DMS153 (cell line): ENCODE measurements at places on chromosomes 6 and 20.

DNA sequence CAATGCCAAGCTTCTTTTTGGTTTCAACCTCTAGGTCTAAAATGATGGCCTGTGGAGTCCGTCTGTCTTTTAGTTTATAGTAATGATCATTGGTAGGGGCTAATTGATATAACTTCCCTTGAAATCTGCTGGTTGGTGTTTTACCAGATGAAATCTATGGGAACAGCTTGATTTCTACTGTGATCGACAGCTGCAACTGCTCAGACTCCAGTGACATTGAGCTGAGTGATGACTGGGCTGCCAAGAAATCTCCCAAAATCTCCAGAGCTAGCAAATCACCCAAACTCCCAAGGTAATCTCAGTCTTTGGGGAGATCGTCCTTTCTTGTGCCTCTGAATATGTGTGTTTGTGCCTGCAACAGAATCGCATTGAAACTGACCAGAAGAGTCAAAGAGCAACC, 70.5 kb upstream of the TMEM181 start:
- no peak for DNase-seq

DNA sequence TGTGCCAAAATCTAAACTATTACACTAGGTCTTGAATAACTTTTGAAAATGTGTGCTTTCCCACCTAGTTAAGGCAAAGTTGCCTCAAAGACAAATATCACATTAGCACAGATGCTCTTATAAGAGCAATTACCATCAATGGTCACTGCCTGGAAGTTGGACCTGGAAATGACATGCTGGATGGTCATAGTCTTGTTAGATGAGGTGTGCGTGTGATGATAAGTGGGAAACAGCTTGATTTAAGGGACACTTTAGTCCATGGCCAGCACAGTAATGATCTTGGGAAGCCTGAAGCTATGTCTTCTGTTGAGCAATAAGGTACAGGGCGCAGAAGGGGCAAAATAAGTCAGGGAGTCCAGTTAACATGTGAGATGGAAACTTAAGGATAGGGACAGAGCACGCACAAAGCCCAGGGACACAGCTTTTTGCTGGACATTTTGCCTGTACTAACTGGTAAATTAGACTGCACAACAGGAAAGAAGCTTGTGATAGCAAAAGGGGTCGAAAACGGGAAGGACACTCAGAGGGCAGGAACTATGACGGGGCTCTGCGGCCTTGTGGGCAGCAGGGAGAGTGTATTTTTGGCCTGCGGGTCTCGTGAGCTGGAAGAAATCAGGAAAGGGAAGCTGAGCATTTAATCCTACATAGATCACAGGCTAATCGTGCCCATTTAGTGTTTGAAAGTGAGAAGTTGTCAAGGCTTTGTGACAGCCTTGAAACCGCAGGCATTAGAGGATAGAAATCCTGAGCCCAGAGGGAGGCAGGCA, 66.7 kb upstream of the BMP2 start:
- no peak for DNase-seq

- no peak for DNase-seq
Measured at GRCh38 chr20:57013741-57014140, 252.7 kb downstream of the BMP7 start.

DNA sequence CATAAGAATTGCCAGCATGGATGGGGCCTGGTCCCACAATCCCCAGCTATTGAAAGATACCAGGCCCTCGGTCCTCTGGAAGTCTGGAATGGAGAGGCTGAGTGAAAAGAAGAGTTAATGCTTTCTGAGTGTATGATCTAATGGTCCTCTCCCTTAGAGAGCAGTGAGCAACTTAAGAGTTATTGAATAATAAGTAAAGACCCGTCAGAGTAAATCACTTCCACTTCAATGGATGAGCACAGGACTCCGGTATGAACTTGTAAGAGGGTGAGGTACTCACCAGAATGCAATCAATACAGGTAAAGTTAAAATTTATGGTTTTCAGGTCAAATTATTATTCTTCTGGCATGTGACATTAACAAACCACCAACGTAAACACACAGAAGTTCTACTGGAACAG, 39.9 kb downstream of the FAXC start:
- no peak for DNase-seq

GRCh38 chr6:20599302-20600051, 65.2 kb downstream of the CDKAL1 start:
- no peak for DNase-seq

- DNase-seq, result no peak
Measured at GRCh38 chr20:63244468-63244867, 8.8 kb downstream of the BIRC7 start.

GRCh38 chr6:36114798-36115408, 15.4 kb upstream of the MAPK13 start:
- no peak for DNase-seq

GRCh38 chr6:9025228-9025627, 589.9 kb upstream of the SLC35B3 start:
- DNase-seq, result no peak

DNA sequence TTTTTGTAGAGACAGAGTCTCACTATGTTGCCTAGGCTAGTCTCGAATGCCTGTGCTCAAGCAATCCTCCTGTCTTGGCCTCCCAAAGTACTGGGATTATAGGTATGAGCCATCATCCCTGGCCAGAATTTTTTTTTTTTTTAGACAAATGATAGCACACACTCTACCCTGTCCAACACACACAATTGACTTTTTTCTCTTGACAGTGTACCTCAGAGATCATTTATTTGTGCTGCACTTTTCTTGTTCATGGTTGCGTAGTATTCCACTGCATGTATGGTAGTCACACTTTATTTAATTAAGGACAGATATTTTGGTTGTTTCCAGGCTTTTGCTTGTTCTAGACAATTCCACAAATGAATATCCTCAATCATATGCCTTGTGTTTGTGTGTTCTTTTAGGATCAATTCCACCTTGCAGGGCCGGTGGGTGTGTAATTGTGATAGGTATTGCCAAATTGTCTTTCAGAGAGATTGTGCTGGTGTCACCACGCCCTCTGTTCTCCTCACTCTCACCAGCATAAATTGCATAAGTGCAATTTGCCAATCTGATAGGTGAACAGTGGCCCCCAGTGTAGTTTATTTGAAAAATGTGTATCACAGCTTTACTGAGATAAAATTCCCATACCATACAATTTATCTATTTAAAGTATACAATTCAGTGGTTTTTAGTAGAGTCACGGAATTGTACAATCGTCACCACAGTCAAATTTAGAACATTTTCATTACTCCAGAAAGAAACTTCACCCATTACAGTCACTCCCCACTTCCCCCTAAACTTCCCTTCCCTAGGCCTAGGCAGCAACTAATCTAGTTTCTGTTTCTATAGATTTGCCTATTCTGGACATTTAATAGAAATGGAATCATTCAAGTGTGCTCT, 20.1 kb downstream of the SRC start:
- DNase-seq, result no peak

- DNase-seq, result no peak
Measured at GRCh38 chr20:24708411-24709295, 239.2 kb downstream of the SYNDIG1 start.

GRCh38 chr6:81865712-81866111, 113.2 kb upstream of the TENT5A start:
- DNase-seq, result peak; percentile 64
